ENCODE measurements at places on chromosomes 12 and 14.
A peak's percentile ranks its signal among the peaks of the same experiment; 100 is the strongest.

DNA sequence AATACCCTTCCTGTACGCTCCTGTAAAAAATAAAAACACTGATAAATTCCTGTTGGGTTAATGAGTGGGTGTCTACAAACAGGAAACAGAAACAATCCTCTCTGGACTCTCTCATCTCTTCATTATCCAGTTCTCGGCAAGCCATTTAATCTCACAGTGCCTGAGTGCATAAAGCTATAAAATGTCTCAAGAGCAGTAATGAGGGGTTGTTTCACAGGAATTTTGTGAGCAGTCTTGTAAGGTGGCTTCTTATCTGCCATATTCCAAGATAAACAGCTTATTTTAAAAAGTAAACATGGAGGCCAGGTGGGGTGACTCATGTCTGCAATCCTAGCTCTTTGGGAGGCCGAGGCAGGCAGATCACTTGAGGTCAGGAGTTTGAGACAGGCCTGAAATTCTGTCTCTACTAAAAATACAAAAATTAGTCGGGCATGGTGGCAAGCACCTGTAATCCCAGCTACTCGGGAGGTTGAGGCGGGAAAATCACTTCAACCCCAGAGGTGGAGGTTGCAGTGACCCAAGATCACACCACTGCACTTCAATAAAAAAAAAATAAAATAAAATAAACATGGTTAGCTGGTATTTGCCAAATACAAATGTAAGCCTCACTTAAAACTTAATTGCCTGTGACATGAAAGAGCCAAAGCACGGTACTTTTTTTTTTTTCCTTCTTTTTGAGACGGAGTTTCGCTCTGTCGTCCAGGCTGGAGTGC is 54.0 kb downstream of the CLIP1 start:
- DNase-seq: peak; percentile 27

DNA sequence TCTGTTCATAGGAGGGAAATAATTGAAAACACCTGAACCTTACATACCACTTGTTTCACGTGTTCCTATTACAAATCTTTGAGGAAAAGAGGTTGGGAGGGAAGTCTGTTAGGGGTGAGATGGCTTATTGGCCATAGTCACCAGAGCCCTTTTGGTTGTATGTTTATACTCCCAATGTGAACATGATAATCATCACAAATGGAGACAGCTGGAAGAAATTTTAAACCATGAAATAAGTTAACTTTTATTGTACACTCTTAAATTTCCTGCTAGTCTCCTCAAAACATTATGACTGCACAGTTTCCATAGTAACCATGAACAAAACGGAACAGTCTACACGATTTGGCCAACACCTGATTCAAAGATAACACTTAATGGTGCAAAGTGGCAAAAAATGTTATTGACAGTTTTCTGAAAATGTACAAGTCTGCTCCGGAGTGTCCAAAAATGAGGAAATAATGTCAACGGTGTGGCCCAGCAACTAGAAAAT is 56.9 kb downstream of the LMNTD1 start:
- DNase-seq: peak; percentile 82

DNA sequence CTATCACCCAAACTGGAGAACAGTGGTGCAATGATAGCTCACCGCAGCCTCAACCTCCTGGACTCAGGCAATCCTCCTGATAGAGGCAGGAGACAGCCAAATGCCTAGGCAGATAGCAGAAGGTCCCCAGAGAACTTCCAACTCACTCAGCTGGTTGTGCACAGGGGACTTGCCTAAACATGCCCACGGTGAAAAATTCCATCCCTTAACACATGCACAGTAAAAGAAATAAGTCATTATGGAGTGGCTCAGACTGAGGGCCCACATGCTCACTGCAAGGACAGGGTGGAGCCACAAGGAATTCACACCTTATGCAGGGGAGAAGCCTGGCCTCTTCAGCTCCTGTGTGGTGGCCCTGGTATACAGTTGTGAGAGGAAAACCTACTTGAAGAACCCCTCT is 525.8 kb upstream of the ATP2B1 start:
- peak; percentile 40 for DNase-seq

DNA sequence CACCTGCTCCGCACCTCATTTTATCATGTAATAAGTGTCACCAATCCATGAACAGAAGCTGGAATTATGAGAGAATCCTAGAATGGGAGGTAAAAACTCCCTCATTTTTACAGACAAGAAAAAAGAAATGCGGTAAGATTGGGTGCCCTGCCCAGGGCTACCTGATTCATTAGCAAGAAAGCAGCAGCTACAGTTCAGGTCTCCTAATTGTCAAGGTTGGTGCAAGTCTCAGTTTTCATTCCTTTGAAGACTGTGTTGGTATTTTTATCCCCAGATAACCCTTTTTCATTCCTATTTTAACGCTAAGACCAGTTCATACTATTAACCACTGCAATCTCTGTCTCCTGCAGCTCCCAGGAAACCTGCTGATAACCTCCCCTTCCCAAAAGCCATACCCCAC is 6.9 kb downstream of the DUSP6 start:
- DNase-seq: no peak

GRCh38 chr14:61315313-61315712 is 6.1 kb upstream of the PRKCH start:
- no peak for DNase-seq

Measured in fibroblast of skin of abdomen (primary cell).